ENCODE measurements at places on chromosomes 3 and 15. TPM values are rescaled to one million over a fixed set of nuclear protein-coding genes. Genes with fewer than 3 reads are reported as not detected.
A peak's percentile ranks its signal among the peaks of the same experiment; 100 is the strongest.

DNA sequence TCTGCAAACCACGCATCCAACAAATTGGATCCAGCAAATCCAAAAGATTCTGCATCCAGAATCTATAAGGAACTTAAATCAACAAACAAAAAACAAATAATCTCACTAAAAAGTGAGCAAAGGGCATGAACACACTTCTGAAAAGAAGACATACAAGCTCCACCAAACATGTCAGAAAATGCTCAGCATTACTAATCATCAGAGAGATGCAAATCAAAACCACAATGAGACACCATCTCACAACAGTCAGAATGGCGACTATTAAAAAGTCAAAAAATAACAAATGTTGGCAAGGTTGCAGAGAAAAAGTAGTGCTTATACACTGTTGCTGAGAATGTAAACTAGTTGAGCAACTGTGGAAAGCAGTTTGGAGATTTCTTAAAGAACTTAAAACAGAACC is 21.6 kb upstream of the SLC25A36 start:
- no peaks in the 10 kb centered on the region for H3K27me3 ChIP-seq
- H3K36me3 ChIP-seq: no peaks in the 10 kb centered on the region
- H3K4me3 ChIP-seq: no peak overlapping the region
- no peak for DNase-seq
- H3K4me1 ChIP-seq: no peaks in the 10 kb centered on the region

DNA sequence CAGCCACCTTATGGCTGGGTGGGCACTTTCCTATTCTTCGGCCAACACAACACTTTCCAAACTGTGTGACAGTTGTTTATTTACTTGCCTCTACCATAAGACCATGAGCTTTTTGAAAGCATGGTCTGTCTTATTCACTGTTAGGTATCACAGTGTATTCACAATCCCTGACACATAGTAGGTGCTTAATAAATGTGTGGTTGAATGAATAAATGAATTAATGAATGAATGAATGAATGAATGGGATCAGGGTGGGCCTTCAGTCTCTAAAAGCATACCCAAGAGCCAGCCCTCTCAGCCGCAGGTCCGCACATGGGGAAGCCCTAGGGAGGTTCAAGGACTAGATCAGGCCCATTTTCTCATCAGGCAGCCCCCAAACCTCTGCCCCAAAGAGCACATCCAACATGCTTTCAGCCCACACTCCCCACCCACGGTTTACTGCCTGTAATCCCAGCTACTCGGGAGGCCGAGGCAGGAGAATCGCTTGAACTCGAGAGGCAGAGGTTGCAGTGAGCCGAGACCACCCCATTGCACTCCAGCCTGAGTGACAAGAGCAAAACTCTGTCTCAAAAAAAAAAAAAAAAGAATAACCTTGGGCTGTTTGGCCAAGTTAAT is 95.9 kb downstream of the LIPC start:
- H3K27ac ChIP-seq: peak overlapping the region; percentile 29

DNA sequence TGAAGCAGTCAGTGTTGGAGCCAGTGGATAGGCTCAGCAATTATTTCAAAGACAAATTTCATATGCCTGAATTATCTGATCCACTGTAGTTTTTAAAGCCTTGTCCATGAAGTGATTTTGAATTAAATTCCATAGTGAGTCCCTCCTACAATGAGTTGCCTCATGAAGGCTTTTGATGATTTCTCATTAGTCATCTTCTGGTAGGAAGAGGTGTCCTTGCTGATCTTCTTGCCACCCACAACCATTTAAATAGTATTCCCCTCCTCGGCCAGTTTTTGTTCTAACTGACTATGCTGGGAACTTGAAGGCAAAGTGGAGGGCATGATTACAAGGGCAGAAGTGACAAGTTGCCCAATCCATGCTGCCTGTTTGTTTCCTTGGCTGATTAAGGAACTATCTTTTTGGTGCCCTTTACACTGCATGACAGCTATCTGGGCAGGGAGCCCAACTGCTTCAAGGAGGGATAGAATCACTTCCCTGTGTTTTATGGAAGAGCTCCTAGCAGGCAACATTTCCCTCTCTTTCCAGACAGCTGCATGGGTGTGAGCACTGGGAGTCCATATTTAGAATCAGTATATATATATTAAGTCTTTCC is 617.5 kb downstream of the ZPLD1 start:
- H3K4me3 ChIP-seq: no peak overlapping the region
- peaks cover 7% of the 10 kb centered on the region for H3K4me1 ChIP-seq
- DNase-seq: peak; percentile 79
- no peaks in the 10 kb centered on the region for H3K36me3 ChIP-seq
- no peaks in the 10 kb centered on the region for H3K27me3 ChIP-seq

GRCh38 chr3:190260301-190260700 is 61.9 kb downstream of the CLDN1 start:
- H3K27ac ChIP-seq: no peak overlapping the region
- H3K4me3 ChIP-seq: no peak overlapping the region
- H3K4me1 ChIP-seq: no peaks in the 10 kb centered on the region

DNA sequence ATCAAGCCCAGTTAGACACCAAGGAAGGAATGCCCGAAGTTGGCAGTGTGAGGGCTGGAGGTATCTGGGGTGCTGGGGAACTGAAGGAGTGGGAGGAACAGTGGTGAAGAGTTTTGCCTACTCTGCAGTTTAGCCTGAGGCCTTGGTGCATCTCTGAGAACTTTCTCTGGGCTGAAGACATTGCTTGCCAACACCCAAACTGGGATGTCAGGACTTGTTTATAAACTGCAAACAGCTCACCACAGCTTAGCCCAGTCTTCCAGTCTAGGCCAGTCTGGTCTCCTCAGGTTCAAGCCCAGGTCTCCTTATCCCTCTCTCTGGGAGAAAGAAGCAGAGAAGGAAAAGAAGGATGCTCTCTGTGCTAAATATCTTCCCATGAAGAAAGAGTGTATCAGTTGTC is 68.0 kb upstream of the BOC start:
- H3K27ac ChIP-seq: no peak overlapping the region
- no peak overlapping the region for H3K4me3 ChIP-seq
- H3K36me3 ChIP-seq: no peaks in the 10 kb centered on the region
- DNase-seq: no peak
- peaks cover 44% of the 10 kb centered on the region for H3K4me1 ChIP-seq

DNA sequence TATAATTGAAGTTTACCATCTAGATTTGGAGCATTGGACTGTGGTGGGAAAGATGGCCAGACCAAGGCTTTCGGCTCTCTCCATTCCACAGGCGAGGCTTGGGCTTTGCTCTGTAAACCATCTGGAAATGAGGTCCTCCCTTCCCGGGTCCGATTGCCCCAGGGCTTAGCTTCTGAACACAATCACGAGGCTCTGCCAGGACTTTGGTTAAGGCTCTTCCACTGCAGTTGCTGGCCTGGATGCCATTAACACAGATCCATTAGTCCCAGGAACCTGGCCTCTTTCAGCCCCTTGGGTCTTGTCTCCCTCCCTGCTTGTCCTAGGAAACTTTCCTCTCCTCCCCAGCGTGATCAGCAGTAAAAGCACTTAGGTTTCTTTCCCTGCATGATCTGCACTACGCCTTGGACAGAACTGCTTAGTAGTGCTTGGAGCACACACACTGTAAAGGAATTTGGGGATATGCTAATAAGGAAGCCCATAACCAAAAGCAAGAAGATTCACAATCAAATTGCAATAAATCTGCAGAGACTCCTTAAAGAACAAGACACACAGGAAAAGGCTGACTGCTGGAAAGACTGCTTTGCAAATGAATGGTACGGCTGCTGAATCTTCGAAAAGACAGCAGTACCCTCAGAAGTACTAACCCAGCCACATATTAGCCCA is 154.3 kb downstream of the ECT2 start:
- H3K27me3 ChIP-seq: no peaks in the 10 kb centered on the region

DNA sequence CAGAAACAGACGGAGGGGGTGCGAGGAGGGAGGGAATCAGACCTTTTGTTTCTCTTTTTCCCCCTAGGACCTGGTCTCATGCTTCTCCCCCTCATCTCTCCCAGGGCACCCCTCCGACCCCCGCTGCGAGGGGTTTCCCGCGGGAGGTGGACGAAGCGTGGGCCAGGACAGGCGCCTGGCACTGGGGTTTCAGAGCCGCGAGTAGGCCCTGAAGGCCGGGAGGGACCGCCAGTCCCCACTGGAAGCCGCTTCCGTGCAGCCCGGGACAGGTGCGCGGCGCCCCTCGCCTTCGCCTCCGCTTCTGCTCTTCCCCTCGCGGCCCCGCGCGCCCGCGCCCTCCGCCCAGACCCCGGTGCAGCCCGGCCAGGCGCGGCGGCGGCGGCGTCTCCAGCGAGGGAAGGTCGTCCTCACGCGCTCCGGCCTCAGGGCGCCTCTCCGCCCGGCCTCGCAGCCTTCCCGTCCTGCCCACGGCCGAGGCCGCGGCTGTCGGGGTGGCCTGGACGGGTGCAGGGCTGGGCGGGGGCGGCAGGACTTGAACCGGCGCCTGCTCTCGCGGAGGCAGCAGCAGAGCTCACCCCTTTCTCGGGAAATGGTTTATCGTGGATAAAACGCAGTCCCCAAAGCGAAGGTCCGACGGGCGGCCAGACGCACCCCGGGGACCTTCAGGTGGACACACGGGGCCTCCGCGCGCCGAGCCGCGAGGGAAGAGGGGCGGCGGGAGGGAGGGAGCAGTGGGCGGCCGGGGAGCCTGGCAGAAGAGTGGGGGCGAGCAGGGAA is 31.5 kb upstream of the ADAMTS17 start:
- DNase-seq: no peak
- H3K4me3 ChIP-seq: peak overlapping the region; percentile 46
- peaks cover 12% of the 10 kb centered on the region for H3K4me1 ChIP-seq
- peak overlapping the region; percentile 19 for H3K27ac ChIP-seq

DNA sequence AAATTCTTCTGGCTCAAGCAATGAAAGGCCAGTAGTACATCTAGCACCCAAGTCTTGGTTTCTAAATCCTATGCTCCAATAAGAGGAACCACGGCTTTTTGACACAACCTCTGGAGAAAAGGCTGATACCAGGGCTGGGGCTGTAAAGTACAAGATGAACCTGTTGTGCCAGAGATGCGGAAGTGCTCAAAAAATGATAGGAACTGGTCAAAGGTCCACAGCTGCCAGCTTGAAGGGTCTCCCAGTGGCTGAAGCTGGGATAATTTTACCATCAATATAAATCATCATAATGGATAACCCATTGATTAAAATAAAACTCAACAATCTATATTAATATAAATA is 558 bp upstream of the NCEH1 start:
- H3K4me1 ChIP-seq: peaks cover 16% of the 10 kb centered on the region
- peak overlapping the region; percentile 91 for H3K27ac ChIP-seq
- DNase-seq: no peak

DNA sequence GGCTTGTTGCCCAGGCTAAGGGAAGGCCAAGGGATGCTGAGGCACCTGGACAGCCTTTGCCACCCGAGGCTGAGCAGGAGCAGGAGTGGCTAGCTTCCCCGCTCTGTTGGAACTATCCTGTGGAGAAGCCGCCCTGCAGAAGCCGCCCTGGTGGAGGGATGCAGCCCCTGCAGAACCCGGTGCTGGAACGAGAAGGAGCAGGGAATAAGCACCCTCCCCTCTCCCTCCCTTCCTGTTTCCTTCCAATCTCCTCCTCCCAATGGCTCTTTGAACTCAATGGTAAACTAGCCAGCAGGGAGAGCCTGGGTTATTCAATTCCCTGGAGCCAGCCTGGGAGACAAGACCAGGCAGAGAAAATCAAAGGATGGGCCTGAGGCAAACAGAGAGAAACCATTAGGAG is 11.8 kb upstream of the HRG start:
- H3K27ac ChIP-seq: no peak overlapping the region
- H3K4me3 ChIP-seq: no peak overlapping the region
- no peaks in the 10 kb centered on the region for H3K4me1 ChIP-seq
- no peak for DNase-seq
- H3K27me3 ChIP-seq: no peaks in the 10 kb centered on the region
- H3K36me3 ChIP-seq: no peaks in the 10 kb centered on the region

DNA sequence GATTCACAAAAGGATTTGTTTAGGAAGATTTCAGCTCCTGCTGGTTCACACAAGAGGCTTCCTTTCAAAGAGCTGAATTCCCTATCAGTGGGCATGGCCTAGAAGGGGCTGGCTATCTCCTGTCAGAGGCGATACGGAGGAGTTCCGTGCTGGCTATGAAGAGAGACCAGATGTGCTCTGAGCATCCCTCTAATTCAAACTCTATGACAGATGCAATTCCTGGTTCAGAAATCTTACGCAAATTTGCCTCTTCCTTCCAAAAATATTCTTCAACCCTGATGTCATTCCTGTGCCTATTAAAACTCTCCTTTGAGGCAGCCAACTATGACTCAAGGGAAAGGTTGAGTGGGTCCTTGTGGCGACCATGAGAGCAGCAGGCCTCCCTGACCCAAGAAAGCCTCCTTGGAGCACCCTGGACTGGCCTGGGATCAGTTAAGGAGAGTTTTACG is 139.3 kb upstream of the HES1 start:
- H3K36me3 ChIP-seq: no peaks in the 10 kb centered on the region
- no peak overlapping the region for H3K4me3 ChIP-seq
- no peak for DNase-seq
- no peaks in the 10 kb centered on the region for H3K27me3 ChIP-seq
- H3K27ac ChIP-seq: no peak overlapping the region

DNA sequence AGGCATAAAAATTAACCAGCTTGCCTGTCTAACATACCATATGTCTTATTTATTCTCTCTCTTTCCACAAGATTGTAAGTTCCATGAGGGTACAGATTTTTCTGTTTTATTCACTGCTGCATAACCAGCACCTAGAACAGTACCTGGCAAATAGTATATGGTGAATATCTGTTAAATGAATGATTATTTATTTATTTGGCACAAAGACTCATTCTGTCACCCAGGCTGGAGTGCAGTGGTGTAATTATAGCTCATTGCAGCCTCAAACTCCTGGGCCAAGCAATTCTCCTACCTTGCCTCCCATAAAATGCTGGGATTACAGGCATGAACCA is 24.9 kb downstream of the DENND4A start:
- no peaks in the 10 kb centered on the region for H3K27me3 ChIP-seq
- no peak overlapping the region for H3K27ac ChIP-seq
- no peaks in the 10 kb centered on the region for H3K36me3 ChIP-seq
- DNase-seq: no peak
- H3K4me1 ChIP-seq: peaks cover 46% of the 10 kb centered on the region

- no peaks in the 10 kb centered on the region for H3K27me3 ChIP-seq
- H3K27ac ChIP-seq: no peak overlapping the region
Measured at GRCh38 chr15:81686021-81686420, 312.0 kb upstream of the TMC3 start.

DNA sequence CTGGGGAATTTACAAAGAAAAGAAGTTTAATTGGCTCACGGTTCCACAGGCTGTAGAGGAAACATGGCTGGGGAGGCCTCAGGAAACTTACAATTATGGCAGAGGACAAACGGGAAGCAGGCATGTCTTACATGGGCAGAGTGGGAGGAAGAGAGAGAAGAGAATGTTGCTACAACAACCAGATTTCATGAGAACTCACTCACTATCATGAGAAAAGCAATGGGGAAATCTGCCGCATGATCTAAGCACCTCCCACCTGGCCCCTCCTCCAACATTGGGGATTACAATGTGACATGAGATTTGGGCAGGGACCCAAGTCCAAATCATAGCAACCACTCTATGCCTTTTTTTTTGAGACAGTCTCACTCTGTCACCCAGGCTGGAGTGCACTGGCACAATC is 28.8 kb downstream of the PCNP start:
- H3K4me3 ChIP-seq: no peak overlapping the region
- H3K4me1 ChIP-seq: no peaks in the 10 kb centered on the region

Gene CXCR6
- total RNA-seq: 0.95 TPM

Gene SLC12A1
- total RNA-seq: not detected

Gene SLC26A6
- total RNA-seq: 33.0 TPM

Gene FAM81A
- not detected for total RNA-seq

Gene ZPLD1
- 0.27 TPM for total RNA-seq

Gene BTLA
- total RNA-seq: not detected

Data from sigmoid colon (tissue), 7 donors.